Stimulated activated naive B cell treated with anti-CD40 and anti-IgM and Interleukin-4, amounts not matched to agents 10 μg/mL and 1 μg/mL and 100 μg/mL, for 72 hours (primary cell): ENCODE measurements at places on chromosomes 2 and 18.

DNA sequence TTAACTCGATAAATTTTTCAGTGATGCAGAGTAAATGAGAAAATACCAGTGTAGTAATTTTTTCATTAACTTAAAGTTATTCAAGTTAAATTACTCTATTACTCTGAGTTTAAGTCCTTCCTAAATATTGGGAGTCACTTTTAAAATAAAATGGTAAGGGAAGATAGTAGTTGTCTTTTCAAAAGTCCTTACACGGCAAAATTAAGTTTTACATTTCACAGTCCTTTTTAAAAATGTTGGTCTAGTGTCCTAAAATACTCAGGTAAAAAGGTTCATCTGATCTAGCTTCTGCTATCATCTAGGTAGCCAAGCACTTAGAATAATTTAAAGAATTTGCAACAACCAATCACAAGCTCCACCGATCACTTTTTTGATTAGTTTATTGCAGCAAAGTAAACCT lies 146.9 kb downstream of the MEMO1 start:
- no peak for DNase-seq

DNA sequence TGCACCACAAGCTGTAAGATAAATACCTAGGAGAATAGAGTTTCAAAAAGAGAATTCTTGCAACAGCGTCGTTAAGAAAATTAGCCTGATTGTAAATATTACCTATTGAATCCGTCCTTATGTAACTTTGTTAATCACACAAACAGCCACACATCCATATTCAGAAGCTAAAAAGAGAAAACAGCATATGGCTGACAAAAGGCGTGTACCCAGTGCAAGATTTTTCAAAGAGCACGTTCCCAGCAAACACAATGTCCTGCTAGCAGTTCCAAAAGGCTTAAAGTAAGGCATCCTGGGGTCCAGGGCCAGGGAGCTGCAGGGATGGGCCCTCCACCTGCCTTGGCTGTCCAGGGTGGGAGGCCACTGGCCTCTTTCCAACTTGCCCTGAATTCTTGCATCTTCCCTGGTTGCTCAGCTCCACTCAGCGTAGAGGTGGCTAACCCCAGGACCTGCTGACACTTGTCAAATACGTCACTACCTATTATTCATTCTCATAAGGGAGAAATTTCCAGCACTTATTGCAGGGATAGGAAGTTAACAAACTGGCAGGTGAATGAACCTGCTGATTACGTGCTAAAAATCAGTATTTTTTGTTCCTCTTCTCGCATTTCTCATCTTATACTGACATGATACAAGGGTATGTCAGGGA lies 102.1 kb upstream of the NEDD4L start:
- no peak for DNase-seq

DNA sequence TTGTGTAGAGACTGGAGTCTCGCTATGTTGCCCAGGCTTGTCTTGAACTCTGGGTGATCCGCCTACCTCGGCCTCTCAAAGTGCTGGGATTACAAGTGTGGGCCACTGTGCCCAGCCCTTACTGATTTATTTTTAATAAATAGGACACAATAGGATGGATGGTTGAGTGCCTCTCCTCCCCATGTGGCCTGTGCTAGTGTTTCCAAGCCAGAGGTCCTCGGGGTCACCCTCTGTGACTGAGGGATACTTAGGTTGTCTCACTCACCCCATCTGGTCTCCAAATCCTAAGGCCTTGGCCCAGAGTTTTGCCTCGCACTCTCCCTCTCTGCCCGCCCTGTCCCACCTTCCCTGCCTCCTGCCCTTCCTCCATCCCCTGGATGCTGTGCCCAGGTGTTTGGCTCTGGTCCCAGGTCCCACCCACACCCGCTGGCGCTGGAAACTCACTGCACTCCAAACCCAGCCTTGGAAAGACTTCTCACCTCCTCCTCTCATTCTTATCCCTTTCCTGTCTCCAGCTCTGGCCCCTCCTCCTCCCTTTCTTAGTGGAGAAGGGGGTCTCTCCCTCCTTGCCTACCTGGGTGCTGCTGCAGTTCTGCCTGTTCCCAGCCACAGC lies 4.7 kb upstream of the ECEL1 start:
- DNase-seq: no peak

DNA sequence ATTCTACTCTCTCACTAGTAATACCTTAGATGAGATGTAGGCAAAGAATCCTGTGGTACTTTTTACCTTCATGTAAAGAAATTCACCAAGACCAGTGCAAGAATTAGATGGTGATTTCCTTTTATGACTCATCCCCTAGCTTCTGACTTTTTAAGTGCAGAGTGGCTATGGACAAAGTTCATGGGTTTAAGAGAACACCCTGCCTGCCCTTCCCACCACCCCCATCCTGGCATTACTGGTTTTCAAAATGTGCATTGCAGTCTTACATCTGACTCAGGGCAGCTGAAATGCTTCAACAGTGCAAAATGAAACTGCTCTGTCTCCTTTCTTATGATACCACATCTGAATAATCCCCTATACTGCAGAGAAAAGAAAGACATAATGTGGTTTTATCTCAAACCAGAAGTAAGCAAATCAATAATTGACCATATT lies 22.6 kb downstream of the MAIP1 start:
- DNase-seq: no peak

GRCh38 chr2:2867397-2867979 lies 510.1 kb downstream of the EIPR1 start:
- no peak for DNase-seq

DNA sequence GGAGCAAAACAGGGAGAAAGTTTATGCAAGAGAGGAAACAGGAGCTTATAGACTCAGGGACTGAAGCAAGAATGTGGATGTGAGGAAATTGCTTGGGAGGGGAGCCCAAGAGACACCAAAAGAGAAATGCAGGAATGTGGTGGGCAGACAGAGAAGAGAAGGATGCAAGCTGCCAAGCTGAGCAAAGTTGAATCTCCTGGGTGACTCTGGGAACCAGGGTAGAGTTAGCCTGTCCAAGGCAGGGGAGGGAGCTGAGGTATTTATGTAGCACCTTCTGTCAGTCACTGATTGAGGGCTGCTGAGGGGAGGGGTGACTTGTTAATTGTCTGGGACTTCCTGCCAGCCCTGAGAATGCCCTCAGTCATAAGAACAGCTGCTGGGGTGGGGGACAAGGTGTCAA lies 464.3 kb downstream of the NBAS start:
- no peak for DNase-seq

GRCh38 chr2:106272216-106272807 lies 78.2 kb upstream of the UXS1 start:
- DNase-seq: no peak

- no peak for DNase-seq
Measured at GRCh38 chr2:208984376-208985090, 439.3 kb upstream of the MAP2 start.

DNA sequence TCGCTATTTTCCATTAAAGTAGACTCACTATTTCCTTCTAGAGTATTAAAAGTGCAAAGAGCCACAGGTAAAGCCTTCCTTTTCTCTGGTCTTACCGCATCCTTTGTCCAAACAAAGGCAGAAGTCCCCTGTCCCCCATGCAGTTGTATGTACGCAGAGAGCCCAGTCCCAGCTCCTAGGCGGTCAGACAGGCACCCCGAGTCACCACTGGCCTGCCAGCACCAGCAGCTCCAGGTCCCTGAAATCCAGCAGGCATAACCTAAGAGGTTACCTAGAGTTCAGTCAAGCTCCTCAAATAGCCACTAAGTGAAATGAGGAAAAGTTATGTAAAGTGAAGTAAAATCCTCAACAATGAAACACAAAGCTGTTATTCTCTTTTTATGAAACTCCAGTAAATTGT lies 60.4 kb upstream of the TWIST2 start:
- DNase-seq: no peak

DNA sequence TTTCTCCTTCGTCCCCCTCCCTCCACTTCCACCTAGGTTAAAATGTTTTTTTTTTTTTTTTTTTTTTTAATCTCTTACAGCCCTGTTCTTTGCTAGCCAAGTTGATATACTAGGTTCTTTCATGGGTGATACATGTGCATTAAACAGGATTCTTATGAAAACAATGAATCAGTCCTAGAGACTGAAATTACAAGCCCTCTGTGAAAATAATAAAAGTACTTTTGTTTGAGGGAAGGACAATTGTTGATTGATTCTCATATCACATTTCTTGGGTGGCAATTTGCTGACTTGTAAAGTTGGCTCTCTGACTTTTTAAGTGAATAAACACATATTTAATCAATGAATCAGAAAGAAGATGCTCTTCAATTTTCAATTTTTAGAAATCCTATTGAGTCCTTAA lies 639.9 kb downstream of the LRP1B start:
- no peak for DNase-seq

- DNase-seq: no peak
Measured at GRCh38 chr2:73893764-73894474, 1.1 kb downstream of the ACTG2 start.

DNA sequence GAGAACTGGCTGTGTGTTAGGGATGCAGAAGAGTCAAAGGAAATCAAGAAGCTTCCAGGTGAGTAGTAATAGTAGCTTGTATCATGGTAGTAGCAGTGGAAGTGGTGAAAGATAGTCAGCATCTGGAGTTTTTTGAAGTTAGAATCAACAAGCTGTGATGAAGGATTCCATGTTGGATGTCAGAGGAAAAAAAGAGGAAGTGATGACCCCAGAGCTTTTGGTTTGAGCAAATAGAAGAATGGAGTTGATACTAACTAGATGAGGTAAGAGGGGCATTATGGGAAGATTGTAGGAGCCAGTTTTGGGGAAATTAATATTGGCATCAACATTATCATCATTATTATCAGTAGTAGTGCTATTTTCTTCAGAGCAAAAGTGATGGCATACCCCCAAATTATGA lies 542.2 kb downstream of the XIRP2 start:
- no peak for DNase-seq

DNA sequence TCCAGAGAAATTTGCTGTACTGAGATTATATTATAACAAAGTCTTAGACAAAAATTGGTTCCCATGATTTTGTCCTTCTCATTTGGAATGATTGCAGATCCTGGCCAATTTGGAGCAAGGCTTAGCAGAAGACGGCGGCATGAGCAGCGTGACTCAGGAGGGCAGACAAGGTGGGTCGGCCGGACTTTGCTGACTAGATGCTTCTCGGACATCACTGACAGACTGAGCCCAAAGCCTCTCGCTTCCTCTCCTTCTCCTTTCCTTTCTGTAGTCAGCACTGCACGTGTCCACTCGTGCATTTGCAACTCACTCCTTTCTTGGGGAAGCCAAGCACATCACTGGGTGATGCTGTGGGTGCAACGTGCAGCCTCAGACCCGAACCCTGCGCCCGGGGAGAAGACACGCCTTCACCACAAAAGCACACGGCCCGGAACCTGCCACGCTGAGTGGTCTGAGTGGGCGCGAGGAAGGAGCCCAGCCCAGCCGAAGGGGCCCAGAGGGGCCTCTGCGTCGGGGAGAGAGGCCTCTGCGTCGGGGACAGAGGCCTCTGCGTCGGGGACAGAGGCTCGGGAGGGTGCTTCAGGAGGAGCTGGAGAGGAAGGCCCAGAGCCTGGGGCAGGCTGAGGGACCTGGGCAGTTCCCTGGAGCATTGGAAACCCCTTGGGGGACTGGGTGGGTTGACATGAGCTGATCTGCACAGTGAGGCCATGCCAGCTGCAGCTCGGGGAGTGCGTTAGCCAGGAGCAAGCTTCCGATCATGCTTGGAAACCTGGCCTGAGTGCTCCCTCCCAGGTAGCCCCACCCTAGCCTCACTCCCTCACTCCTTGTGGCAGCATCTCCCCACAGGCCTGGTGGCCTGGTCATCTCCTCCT lies 61.6 kb downstream of the ADI1 start:
- DNase-seq: no peak

DNA sequence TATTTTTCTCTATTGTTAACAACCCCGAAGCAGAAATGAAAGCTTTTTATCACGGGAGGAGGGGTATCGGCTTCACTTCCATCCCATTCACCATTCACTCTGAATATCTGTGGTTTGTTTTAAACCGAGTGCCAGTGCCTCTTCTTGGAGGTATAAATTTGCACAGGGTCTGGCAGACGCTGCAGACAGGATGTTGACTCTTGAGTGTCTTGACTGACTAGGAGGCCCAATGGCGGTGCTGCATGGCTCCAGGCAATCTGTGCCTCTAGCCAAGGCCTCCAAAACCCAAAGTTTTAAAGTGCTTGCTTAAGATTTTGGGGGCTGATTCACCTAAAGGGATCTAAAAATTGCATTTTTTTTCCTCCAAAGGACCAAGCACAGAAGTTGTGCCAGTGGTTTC lies 183.8 kb downstream of the LTBP1 start:
- DNase-seq: no peak

DNA sequence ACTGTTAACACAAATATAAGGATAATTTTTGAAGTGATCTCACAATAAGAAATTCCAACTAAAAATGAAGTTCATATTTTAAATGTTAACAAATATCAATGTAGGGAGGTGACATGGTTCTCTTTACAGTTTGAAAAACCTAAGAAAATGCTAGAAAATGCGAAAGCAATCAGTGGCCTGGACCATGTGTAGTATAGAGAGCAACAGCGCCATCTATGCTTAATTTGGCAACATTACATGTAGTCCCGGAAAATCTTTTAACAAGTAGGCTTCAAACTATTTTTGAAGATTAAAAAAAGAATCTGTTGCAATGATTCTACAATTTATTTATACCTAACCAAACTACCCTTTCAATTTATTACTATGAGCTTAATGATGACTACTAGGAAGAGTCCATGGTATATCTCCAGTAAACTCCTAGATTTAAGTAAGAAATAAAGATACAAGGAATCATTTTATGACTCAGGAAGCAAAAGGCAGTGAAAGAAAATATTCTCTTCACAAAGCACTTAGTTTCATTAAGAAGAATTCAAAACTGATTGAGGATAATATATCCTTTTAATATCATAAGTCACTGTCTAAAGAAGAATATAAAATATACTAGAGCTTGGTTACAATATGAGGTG lies 33.3 kb downstream of the NDUFA10 start:
- no peak for DNase-seq

DNA sequence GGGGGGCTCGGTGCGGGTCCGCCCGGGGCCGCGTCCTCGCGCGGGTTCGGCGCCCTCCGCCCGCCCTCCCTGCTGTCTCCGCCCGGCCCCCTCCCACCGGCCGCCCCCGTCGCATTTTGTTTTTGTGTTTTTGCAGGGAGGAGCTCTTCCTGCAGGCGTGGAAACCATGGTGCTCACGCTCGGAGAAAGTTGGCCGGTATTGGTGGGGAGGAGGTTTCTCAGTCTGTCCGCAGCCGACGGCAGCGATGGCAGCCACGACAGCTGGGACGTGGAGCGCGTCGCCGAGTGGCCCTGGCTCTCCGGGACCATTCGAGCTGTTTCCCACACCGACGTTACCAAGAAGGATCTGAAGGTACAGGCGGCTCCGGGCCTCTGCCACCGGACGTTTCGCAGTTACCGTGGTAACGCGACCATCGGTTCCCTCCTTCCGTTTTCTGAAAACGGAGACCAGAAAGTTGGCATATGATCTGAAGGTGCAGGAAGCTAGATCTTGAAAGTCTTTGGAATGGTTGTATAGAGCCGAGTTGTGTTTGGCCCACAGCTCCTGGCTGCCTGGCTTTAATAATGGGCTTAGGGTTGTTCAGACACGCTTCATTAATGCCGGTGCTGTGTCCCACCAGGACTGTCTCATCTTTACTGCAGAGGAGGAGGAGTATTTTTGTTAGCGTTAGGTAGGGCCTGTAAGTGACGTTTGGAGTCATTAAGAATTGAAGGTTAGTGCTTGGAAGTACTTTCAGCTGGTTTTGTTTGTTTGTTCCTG lies 891 bp downstream of the KDM3A start:
- peak; percentile 57 for DNase-seq

GRCh38 chr2:121211689-121212151 lies 73.3 kb downstream of the TFCP2L1 start:
- DNase-seq: no peak
